Occipital lobe (tissue), 3 donors: ENCODE measurements at places on chromosomes 12 and 14. TPM values are rescaled to one million over a fixed set of nuclear protein-coding genes. Genes with fewer than 3 reads are reported as not detected.

Gene ENDOU
- not detected for total RNA-seq

Gene MANSC4
- total RNA-seq: 0.47 TPM

Gene PNP
- total RNA-seq: 3.1 TPM

Gene AREL1
- 53.2 TPM for total RNA-seq

Gene MYO1H
- 0.16 TPM for total RNA-seq

Gene SAMD15
- total RNA-seq: 8.1 TPM

DNA sequence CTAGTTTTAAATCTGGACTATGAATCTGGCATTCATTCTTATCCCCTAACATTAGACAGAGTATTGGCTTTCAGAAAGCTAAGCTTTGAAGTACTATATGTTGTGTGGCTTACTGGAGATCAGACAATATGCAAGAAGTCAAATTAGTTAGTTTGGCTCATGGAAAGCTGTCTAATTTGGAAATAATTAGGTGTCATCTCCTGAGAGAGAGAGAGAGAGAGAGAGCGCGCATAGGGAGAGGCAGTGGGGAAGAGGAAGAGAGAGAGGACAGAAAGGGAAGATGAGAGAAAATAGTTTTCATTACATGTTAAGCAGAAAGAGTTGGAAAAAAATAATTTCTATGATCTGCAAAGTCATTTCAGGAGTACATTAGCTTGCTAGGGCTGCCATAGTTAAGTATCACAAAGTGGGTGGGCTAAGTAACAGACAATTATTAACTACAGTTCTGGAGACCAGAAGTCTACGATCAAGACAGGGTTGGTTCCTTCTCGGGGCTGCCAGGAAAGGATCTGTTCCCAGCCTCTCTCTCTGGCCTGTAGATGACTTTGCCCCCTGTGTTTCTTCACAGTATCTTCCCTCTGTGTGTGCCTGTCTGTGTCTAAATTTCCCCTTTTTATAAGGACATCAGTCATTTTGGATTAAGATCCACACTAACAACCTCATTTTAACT lies 404.2 kb downstream of the RGS6 start:
- DNase-seq: no peak

DNA sequence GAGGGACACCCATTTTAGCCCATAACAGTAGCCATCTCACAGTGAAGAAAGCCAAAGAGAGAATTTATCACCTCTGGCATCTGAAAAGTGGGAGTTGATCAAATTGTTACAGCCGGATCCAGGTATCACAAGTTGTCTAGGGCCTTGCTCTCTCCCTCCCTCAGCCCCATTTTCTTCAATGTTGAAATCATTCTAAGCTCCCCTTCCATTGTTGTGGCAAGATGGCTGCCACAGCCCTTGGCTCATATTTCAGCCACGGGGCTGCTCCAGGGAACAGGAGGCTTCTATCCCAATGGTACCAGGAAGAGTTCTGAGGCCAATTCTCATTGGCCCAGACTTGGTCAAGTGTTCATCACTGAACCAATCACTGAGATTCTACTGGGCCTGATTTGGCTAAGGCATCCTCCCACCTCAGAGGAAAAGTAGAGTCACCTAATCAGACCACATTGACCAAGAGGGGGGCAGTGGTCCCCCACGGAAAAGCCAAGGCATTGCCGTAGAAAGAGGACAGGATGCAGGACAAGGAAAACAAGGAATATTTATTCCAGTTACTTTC lies 106.2 kb downstream of the GPATCH2L start:
- DNase-seq: no peak

- peak; percentile 37 for DNase-seq
Measured at GRCh38 chr14:41605550-41606281, 960 bp upstream of the LRFN5 start.

GRCh38 chr12:59626382-59626781 lies 30.6 kb downstream of the SLC16A7 start:
- DNase-seq: no peak

GRCh38 chr14:99685596-99685995 lies 1.5 kb downstream of the CYP46A1 start:
- no peak for DNase-seq

GRCh38 chr12:116303066-116303465 lies 25.6 kb upstream of the MED13L start:
- DNase-seq: no peak

DNA sequence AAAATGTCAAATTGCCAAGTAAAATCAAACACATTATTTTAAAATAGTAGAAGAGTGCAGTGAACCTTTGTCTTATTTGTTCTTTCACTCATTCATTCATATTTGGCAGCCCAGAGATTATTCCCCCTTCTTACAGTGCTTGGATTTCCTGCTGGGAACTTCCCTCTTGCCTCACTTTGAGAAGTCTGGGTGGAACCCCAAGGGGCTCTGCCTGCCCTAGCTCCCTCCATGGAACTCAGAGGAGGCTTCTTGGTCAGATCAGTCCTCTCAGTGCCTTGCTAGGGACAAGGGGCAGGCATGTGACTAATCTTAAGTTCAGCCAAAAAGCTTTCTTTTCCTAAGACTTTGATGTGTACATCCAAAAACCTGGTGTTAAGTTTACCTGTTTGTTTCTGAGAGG lies 84.7 kb upstream of the OVCH1 start:
- no peak for DNase-seq

GRCh38 chr14:60133487-60133886 lies 31.7 kb downstream of the DHRS7 start:
- no peak for DNase-seq

DNA sequence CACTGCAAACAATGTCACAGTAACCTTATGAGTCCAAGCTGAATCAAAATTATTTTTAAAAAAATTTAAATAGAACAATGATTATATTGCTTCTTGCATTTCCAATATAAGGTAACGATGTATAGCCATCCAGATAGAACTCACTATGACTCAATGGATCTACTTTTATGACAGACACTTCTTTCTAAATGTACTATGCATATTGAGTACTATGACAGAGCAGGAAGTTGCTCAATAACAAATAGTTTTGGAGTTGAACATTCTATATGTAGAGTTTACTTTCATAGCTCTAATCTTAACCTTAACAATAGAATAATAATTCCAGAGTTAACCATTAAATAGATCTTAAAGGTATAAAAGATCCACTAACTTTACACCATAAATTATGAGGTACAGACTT lies 46.7 kb upstream of the ALG10B start:
- DNase-seq: no peak

DNA sequence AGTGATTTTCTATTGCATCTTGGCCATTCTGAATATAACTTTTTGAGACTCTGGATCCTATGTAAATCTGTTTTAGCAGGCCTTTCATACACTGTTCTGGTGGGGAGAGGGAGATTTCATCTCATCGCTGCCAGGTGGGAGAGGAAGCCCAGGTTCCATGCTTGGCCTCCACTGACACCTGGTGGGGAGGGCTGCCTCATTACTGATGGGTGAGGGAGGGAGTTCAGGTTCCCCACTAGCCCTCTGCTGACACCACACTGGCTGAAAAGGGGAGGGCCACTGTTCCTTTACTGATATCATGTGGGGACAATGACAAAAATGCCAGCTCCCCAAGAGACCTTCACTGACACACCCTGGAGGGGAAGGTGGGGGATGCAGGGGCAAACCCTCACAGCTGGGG lies 2.4 kb upstream of the GALNT8 start:
- DNase-seq: no peak

DNA sequence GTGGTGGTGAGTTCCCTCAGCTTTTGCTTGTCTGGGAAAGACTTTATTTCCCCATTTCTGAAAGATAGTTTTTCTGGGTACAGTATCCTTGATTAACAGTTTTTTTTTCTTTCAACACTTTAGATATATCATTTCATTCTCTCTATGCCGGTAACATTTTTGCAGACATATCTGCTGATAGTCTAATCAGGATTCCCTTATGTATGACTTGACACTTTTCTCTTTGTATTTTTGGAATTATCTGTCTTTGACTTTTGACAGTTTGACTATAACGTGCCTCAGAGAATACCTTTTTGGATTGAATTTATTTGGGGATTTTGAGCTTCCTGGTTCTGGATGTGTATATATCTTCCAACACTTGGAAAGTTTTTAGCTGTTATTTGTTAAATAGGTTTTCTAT lies 234.8 kb upstream of the PRICKLE1 start:
- DNase-seq: no peak

DNA sequence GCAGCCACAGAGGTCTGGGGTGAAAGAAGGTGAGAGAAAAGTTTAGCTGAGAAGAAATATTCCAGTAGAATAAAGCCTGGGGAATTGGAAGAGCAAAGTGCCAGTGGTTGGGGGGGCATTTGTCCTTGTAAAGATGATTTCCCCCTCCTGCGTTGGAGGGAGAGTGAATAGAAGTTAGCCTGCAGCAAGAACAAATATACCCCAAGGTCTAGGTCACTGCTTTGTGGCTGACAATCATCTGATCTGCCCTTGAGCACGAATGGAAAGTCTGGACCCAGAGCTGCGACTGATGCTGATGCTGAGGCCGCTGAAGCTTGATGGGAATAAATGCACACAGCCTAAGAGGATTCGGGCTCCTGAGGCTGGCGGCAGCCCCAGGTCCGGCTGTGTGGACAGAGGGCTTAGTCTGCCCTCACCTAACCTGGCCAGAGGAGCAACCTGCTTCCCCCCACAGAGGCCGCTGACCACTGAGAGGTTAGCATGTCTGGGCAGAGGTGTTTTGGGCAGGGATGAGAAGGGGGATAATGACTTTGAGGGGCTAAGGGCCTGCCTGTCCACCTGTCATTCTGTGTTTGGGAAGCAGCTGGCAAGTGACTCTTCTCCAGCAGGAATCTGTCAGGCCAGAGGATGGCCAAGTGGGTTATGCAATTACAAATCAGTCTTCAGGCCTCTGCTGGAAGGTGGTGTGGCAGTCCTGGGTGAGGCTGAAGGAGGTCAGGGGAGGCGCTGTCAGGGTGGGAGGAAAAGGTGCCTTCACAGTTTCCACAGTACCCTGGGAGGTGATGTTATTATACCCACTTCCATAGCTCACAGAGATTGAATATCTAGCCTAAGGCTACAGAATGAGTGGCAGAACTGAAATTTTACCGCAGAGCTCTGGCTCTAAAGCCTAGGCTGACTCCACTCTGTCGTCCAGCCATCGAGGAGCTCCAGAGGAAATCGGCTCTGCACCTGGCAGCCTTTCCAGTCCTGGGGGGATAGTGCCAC lies 11.7 kb downstream of the TUBA1C start:
- no peak for DNase-seq

GRCh38 chr12:95805864-95806671 lies 15.5 kb upstream of the NTN4 start:
- DNase-seq: no peak
